NCI-H2081 (cell line): ENCODE measurements at places on chromosomes 1 and 21.

- no peak for DNase-seq
These were observed 116.6 kb upstream of the SYT6 start for GRCh38 chr1:114270282-114270681.

- DNase-seq, result no peak
These were observed 91.5 kb upstream of the IPO9 start for GRCh38 chr1:201737352-201738060.

DNA sequence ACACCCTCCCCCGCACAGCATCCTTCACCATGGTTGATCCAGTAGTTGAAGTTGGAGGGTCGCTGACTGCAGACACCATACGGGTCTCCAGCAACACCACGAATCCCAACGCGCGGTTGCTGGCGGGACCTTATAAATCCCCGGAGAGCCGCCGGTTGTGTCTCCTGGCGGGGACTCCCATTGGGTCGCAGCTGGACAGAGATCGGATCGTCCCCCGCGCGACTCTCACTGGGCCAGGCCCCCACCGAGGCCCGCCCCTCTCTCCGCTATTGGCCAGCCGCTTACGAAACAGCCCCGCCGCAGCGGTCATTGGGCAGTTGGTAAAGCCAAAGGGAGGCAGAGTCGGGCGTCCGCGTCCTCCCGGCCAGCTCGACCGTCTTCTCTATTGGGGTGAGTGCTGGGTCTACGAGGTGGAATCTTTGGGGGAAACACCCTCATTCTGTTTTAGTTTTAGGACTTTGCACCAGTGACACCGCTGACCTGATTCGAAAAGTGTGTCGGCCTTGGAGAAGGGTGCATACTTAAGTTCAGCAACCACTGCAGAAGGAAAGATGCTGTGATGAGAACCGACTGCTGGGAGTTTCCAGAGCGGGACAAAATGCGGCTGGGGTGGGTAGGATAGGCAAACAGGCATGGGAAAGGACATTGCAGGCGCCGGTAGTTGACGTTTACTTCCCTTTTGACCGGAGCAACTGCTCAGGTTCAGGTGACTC lies 27.4 kb downstream of the RABIF start:
- peak; percentile 91 for DNase-seq

DNA sequence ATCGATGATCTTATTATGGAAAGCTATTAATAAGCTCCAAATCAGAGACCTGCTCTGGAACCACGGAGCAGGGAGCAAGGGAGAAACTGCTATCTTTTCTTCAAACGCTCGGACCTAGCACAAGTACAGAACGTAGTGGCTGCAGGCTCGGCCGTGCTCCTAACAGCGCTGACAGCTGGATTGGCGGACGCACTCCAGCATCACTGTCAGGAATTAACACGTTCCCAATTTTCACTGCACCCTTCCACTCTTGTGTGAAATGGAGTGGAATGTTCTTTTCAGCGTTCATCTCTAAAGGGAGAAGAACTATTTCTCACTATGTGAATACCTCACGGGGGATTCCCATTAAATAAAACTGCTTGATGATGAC lies 106.9 kb downstream of the ZNF281 start:
- DNase-seq, result no peak

GRCh38 chr1:193406901-193407300 lies 220.5 kb upstream of the B3GALT2 start:
- DNase-seq, result peak; percentile 57

- DNase-seq, result no peak
These were observed 8.2 kb downstream of the KIF2C start for GRCh38 chr1:44747878-44748277.

- DNase-seq, result no peak
These were observed 841.5 kb downstream of the KCNT2 start for GRCh38 chr1:195766709-195767108.

DNA sequence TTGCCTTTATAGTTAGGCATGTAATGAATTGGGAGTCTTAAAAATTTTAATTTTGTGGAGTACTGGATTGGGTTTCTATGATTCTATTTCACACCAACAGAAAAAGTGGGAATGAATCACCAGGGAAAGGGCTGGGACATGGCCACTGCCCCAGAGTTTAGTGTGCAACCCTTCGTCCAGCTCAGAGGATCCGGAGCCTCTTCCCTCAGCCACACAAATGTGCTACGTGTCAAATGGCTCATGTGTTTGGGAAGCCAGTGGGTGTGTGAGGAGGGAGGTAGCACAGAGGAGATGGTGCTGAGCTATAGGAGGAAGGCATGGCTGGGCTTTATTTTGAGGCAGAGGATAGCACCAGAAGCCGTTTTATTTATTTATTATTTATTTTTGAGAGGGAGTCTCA lies 247.3 kb downstream of the SIPA1L2 start:
- no peak for DNase-seq

- DNase-seq, result no peak
These were observed 60.8 kb downstream of the EDN2 start for GRCh38 chr1:41423511-41424191.

GRCh38 chr1:93864175-93864574 lies 14.8 kb downstream of the DNTTIP2 start:
- no peak for DNase-seq

GRCh38 chr1:1290238-1290731 lies 10.0 kb downstream of the SCNN1D start:
- DNase-seq, result peak; percentile 42

GRCh38 chr1:52400131-52400530 lies 4.1 kb downstream of the ORC1 start:
- no peak for DNase-seq

DNA sequence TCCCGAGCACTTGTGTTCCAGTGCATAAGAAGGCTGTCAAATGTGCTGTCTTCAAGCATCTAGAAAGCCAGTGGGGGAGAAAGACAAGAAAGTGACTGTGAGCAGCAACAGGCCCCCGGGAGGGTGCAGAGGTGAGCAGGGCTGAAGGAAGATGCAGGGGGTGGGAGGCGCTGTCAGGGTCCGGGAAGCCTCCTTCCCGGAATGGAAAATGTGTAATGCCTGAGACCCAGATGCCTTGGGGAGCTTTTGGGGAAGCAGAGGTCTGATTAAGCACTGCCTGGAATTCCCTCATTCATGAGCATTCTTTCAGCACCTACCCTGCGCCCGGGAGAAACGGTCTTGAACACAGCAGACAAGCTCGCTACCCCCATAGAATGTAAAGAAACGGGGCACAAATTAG lies 1.3 kb downstream of the NPHP4 start:
- DNase-seq, result no peak

DNA sequence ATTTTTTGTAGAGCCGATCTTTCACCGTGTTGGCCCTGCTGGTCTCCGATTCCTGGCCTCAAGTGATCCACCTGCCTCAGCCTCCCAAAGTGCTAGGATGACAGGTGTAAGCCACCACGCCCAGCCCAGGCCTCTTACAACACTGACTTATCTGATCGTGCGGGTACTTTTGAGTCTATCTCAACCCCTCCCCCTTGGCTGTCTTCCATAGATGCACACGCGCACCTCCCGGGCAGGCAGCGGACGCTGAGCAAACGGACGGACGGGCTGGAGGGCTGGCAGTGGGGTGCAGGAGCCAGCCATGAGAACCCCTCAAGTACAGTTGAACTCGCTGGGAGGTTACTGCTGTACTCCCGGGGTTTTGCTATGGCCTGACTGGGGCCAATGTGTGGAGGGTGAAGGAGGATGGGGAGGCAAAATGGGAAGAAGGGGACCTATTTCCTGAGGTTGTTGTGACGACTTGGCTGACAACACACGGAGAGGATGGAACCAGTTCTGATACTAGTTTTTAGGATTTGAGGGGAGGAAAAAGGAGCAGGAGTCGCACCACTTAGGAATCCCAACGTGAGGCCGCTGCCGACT lies 959 bp downstream of the CD58 start:
- peak; percentile 29 for DNase-seq

DNA sequence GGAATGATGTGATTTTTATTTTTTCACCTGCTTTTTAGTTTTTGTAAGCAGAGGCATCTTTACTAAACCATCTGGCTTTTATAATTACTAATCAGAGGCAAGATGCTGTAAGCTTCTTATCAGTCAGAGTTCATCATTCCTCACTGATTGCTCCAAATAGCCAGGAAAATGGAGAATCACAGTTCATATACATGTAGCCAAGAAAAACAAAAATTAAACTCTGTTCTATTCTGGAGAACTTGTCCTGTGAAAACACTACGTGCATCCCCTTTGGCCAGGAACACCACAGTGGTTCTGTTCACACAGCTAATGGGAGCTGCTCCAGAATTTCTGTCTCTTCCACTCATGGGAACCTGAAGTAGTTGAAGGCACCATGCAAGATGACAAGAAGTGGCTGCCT lies 725.5 kb upstream of the CHRM3 start:
- no peak for DNase-seq

DNA sequence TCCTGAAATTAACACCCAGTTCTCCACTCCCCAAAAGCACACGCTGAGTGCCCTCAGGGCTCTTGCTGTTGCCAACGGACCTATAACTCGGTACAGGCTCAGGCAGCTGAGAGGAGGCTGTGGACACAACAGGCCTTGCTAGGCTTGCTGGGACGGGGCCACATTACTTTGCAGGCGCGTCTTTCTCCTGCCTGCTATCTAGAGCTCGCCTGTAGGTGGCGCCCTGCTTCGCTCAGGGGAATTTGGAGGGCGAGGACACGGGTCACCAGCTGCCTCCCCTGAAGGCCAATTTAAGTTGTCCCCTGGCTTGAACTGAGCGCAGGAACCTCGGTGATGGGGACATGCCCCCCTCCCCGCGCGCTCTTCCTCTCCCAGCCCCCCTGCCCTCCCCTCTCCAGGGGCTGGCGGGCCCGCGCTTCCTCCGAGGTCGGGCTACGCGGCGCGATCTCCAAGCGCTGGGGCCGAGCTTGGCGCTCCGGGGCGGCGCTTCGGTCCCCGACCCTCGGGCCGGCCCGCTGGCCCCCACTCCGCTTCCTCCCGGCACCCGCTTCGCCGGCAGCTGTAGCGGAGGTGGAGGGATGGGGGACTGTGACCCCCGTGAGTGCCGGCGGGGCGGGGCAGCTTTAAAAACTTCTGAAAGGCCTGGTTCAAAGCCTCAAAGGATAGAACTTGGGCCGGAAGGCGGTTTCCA lies 32.4 kb upstream of the NFIA start:
- DNase-seq, result peak; percentile 76

- DNase-seq, result no peak
These were observed 31.9 kb upstream of the DENND1B start for GRCh38 chr1:197807216-197807615.

- DNase-seq, result no peak
These were observed 10.4 kb downstream of the HYI start for GRCh38 chr1:43443197-43443946.

- no peak for DNase-seq
These were observed 3.7 kb downstream of the SMYD3 start for GRCh38 chr1:246503341-246503740.

DNA sequence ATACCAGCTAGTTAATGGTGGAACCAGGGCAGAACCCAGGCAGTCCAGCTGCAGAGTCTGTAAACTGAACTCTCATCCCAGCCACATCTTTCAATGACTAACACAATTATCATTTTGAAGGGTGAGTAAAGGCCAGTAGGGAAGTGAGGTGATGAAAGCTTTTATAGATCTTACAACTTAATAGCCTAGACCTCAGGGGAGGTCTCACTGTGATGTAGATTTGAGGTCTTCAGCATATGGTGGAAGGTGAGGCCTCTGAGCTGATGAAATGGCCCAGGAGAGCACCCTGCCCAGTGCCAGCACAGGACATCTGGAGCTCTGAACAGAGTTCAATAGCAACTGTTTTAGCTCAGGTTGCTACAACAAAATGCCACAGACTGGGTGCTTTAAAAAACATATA lies 44.8 kb upstream of the POU2F1 start:
- DNase-seq, result no peak

DNA sequence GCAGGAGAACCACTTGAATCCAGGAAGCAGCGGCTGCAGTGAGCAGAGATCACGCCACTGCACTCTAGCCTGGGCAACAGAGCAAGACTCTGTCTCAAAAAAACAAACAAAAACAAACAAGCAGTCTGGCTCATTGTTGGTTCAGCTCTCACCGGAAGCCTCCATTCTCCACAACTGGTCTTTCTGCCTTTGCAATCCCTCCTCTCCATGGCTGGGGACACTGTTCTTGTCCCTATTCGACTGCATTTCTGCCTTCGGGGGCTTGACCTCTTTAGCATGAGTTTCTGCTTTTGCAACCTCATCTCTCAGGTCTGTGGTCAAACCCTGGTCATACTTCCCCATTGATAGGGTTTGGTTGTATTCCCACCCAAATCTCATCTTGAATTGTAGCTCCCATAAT lies 216.3 kb upstream of the NR5A2 start:
- no peak for DNase-seq

DNA sequence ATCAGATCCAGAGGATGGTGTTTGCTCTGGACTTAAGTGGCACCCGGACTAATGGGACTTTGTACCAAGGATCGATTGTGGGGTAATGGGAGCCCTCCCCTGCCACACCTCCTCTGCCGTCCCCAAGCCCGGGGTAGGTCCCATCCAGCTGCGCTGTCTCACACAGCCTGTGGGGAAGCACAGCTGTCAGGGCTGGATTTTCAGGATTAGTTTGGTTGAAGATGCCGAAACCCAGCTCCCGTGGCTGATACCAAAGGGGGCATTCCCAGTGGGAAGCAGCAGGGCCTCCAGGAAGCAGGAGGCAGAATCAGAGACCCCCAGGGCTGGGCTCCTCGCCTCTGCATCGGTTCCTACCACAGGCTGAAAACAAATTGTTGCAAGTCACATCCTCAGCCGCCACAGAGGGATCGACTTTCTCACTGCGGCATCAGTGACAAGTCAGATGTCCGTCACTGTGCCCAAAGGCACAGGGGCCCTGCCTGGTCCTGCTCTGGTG lies 59.7 kb downstream of the MATN1 start:
- DNase-seq, result no peak

DNA sequence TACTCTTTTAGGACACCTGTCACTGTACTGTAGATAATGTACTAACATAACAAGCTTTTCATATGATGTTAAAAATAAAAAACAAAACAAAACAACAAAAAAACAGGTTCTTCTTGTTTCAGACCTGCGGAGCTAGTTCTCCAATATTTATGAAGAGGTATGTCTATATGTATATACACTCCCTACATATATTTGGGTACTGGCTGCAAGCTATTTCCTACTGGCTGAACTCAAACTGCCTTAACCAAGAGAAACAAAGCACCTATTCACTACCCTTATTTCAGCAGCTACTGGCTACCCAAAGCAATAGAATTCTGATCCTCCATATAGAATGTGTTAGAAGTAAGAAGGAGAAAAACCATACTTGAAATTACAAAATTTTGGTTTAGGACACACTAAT lies 73.5 kb downstream of the ABL2 start:
- no peak for DNase-seq

DNA sequence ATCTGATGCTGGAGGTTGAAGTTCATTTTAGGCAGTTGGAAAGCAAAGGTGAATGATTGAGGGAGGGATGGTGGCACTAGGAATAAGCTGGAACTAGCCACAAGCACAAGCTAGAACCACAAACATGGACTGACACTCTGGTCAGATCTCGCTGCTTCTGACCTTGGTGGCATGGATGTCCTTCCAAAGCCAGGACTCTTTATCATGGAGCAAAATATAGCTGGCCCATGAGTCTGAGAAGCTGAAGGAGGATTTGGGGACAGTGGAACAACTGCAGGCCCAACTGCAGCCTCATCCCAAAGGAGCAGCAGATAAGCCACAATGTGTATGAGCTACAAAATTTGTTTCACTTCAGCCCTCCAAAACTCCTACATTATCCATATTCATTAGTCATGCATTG lies 35.5 kb downstream of the SRSF11 start:
- no peak for DNase-seq
